ENCODE measurements at places on chromosomes 4 and X.
A peak's percentile ranks its signal among the peaks of the same experiment; 100 is the strongest.

DNA sequence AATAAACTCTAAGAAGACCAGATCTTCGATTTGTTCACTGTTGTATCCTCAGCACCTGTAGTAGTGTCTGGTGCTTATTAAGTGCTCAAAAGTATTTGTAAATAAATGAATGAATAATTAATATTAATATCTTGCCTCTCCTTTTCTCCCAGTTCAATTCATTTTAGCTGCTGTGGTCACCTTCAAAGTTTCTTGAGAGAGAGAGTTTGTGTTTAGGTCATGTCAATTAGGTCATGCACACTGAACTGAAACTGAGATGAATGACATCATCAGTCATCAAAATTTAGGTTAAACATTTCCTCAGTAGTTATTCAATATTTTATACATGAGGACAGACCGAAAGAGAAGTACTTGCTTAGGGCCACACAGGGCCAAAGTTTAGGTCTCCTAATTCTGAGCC is 73.5 kb downstream of the ANXA3 start:
- DNase-seq = no peak

DNA sequence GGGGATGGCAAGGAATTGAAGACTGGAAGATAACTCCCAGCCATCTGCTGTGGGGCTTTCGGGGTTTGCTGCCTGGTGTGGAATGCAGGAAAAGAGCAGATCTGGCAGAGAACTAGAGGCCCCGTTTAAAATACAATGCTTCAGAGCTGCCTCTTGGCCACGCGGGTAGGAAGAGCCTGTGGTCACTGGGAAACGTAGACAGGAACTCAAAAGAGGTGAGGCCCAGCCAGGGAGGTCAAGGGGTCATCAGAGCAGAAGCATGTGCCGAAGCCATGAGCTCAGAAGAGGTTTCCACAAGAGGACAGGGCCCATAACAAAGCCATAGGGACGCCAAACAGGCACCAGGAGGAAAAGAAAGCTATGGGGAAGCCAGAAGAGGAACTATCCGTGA is 14.5 kb upstream of the STS start:
- DNase-seq = peak; percentile 49

DNA sequence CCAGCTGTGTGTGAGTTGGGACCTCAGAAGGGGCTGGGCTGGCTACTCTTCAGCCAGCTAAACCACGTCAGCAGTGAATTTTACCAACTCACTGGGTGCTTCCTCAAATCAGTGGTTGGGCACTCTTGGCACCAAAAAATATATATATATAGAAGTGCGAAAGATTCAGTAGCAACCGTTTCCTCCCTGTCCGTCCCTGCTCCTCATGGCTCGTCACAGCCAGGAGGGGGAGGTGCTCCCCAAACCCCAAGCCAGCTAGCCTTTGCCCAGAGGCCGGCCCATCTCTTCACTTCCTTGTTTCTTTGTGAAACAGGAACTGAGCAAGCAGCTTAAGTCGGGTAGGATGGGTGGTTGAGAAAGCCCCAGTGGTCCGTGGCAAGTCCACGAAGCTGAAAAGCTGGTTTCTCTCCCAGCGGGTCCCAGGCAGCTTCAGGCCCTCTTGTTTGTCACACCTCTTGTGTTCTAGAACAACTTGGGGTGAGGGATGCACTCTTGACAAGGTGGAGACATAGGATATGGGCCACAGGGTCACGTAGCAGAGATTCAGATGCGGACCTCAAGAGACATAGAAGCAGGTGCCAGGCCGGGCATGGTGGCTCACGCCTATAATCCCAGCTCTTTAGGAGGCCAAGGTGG is 6.8 kb upstream of the SASH3 start:
- peak; percentile 49 for DNase-seq

DNA sequence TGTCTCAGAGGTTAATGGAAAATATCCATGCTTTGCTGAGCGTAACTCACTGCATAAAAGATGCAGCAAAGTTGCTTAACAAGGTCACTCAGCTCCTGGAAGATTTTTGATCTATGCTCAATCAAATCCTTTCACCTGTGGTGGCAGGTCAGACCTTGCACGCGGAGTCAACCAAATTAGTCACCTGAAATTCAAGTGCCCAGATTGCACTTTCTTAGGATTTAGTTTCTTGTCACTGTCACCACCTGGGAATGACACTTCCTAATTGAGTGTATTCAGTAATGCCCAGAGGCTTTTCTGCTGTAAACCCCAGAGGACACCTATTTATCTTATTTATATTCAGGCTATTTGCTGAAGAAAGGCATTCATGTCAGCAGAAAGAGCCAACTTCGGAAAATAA is 215.8 kb upstream of the SMIM31 start:
- DNase-seq = no peak

DNA sequence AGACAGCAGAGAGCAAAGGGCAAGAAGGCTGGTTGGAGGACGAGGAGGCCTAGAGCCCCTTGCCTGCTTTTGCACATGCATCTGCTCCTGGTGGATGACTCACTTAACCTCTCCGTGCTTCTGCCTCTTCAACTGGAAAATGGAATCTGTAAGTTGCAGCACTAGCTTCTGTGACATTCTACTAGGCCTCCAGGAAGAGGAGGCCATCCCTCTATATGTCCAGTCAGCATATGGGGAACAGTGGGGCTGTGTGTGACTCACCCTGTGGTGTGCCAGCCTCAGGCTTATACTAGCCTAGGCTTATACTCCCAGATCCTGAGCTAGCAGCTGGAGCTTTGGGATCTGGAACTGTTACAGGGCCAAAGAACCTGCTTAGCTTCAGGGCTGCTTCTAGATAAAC is 36.0 kb downstream of the RTL9 start:
- no peak for DNase-seq

GRCh38 chrX:10611441-10612090 is 8.8 kb downstream of the MID1 start:
- DNase-seq = no peak

- peak; percentile 62 for DNase-seq
Measured at GRCh38 chrX:135931644-135932487, 38.4 kb downstream of the SAGE1 start.

- no peak for DNase-seq
Measured at GRCh38 chr4:73538162-73538561, 56.6 kb downstream of the AFM start.

GRCh38 chr4:185004562-185005218 is 13.6 kb upstream of the HELT start:
- peak; percentile 77 for DNase-seq

DNA sequence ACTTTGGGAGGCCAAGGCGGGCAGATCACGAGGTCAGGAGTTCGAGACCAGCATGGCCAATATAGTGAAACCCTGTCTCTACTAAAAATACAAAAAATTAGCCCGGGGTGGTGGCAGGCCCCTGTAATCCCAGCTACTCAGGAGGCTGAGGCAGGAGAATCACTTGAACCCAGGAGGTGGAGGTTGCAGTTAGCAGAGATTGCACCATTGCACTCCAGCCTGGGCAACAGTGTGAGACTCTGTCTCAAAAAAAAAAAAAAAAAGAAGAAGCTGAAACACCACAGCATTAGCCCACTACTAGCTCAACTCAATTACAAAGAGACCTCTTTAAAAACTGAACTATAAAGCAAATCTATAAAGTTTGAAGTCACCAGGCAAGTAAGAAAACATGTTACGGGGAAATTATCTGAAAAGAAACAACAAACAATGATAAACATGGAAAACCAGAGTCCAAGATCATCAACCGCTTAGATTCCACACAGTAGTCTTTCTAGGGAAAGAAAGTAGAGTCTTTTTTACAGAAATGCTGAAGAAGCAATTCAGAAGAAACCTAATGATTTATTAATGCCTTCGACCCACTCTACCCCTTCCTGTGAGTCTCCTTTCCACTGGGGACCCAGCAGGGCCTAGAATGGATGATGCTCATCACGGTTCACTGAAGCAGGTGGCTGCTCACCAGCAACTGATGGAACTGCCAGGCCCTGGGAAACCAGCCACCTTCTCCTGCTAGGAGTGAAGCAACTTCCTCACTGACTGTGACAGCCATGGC is 6.6 kb downstream of the SAT1 start:
- no peak for DNase-seq

DNA sequence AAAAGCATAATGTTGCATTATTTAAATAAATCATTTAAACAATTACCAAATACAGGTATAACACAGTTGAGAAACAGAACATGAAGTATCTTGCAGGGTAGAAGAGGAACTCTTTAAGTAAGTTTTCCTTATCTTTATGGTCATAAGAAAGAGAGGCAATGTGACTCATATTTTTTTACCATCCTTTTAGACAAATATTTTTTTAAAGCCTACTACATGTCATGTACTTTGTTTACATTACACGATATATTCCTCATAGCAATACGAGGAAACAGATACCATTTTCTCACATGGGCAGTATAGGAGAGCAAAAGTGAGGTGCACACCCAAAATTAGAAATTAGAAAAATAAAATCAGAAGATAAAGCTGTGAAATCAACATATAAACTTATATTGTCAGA is 49.3 kb upstream of the EPHA5 start:
- no peak for DNase-seq

- no peak for DNase-seq
Measured at GRCh38 chr4:6466756-6467381, 5.5 kb downstream of the PPP2R2C start.

GRCh38 chr4:146255463-146255862 is 41.1 kb downstream of the REELD1 start:
- DNase-seq = no peak

GRCh38 chrX:105050921-105051320 is 169.6 kb downstream of the TEX13A start:
- DNase-seq = no peak

DNA sequence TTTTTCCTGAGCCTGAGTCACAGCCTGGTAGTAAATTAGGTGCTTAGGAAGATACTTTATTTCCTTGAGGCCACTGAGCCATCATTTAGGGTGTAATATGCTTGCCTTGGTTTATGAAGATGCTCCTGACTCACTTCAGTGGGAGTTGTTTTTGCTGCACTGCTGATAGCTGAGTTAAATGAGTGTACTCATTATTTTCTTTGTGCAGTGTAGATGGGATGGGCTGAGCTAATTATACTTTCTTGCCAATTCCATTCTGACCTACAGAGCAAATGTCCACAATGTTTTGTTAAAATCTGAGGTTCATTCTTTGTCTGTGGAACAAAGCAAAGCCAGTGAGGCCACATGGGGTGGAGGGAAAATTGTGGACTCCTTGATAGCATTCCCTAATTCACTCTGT is 60.0 kb downstream of the FGF13 start:
- no peak for DNase-seq

DNA sequence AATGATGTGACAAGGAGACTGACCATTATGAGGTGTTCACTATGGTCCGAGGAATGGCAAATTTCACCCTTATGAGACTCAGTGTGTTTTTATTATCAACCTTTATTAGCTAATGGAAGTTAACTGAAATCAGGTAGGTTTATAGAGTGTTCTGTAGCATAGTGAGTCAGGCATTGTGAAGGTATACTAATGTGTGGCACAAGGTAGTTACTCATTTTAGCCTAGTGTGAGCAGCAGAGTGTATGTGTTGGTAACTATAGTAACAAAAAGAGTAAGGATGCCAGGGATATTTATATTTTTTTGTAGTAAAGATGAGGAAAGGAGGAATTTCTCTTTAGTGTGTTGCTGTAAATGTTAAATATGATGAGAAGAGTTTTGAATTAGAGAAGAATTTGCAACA is 12.0 kb downstream of the PDLIM5 start:
- DNase-seq = no peak

- DNase-seq = no peak
Measured at GRCh38 chrX:40010550-40011321, 87.0 kb downstream of the BCOR start.

DNA sequence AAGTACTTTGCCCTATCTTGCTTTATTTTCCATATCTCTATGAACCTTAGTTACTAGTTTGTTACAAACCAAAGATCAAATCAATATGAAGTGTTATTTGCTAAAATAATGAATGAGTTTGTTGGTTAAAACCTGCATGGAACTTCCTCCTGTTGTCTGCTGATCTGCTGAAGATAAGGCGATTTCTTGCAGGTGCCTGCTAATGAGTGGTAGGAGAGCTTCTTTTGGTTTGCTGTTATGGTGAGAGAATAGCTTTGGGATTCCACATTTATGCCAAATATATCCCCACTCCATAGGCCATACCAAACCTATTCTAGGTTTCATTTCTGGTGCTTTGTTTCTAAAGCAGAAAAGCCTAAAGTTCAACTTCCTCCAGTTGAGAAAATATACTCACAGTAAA is 103.8 kb upstream of the PCDH10 start:
- no peak for DNase-seq

GRCh38 chr4:30630431-30630830 is 89.7 kb upstream of the PCDH7 start:
- DNase-seq = no peak

- no peak for DNase-seq
Measured at GRCh38 chr4:154439224-154439623, 52.4 kb downstream of the DCHS2 start.

GRCh38 chr4:120009731-120010130 is 56.9 kb downstream of the MAD2L1 start:
- DNase-seq = no peak

GRCh38 chr4:104393655-104394324 is 100.9 kb downstream of the CXXC4 start:
- no peak for DNase-seq

GRCh38 chrX:134623293-134624045 is 34.8 kb downstream of the PLAC1 start:
- no peak for DNase-seq

DNA sequence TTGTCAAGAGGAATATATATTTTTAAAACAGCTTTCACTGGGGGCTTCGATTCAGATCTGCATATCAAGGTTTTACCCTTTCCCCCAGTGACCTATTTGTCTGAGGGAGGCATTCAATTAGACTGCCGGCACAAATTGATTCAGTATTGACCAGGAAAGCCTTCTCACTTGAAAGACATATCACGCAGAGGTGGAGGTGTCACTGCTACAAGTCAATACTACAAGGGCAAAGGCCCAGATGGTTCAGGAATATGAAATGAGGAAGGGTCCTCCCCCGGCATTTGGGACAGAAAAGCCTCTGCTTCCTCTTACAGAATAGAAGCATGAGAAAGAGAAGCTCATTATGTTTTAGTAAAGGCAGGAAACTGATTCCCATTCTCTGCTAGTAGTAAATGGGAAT is 383.6 kb downstream of the HNRNPD start:
- no peak for DNase-seq

DNA sequence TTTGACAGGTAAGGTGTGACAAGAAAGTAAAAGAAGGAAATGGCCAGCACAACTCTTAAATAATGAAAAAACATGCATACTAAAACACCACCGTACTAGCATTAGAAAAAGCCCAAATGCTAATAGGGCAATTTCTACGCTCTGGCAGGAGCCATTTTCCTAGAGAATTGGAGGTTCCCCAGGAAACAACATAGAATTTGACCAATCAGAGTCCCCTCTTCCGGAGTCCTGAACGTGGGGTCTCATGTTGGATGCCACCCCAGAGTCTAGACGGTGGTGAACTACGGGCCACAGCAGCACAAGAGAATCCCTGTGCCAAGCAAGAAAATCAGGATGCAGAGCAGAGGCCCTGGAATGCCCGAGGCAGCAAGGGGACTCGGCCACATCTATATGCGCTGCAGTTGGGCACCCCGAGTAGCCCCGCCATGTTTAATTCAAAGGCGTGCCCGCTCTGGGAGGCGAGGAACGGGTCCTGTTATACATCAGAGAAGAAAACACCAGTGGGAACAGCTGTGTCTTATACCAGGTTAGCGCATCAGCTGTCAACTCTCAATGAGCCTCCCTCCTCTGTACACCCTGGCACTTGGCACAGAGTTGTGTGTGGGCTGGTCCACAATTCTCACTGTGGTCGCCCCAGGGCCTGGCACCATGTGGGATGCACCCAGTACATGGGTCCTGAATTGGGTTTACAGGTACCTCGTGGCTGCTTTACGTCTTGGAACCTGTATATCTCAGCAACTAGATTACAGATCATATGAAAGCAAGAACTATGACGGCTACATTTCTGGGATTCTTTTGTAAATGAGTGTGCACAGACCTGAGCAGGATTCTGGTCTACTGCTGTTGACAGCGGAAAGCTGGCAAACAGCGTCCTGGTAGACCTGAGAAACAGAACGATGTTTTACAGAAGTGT is 52.1 kb downstream of the SEL1L3 start:
- DNase-seq = no peak

All from stomach (tissue), 19 donors.